ENCODE measurements at places on chromosomes 2 and 18.

DNA sequence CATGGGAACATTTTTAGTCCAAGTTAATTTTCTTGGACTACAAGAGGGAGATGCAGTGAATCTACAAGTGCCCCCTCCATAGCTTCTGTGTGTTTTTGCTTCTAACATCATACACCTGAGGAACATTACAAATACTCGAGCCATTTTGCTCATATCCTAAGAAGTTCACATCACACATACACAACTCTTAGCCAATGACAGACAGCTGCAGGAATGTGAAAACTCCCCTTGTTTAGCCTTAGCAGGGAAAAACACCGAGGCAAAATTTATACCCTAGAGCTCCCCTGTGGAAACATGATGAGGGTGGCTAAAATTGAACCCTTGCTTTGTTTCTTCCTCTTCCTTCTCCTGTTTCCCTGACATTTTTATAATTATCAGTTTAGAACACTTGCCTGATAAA, 928.3 kb upstream of the NRXN1 start:
- no peak for DNase-seq

DNA sequence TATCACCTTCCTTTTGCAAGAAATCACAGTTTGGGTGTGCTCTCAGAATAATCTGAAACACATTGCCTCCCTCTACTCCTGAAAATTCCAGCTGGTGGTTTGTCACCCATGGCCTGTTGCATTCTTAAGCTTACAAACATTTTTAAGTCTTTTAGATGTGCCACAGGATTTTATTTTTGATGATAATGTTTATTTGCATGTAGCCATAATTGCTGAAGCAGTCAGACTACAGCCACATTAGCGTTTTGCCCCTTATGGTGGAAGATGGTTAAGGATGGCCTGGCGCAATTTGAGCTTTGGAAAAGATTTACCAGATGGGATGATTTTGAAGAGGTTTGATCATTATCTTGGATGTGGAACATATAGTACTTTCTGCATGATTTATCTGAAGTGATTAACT, 439.5 kb downstream of the MEIS1 start:
- DNase-seq = no peak

DNA sequence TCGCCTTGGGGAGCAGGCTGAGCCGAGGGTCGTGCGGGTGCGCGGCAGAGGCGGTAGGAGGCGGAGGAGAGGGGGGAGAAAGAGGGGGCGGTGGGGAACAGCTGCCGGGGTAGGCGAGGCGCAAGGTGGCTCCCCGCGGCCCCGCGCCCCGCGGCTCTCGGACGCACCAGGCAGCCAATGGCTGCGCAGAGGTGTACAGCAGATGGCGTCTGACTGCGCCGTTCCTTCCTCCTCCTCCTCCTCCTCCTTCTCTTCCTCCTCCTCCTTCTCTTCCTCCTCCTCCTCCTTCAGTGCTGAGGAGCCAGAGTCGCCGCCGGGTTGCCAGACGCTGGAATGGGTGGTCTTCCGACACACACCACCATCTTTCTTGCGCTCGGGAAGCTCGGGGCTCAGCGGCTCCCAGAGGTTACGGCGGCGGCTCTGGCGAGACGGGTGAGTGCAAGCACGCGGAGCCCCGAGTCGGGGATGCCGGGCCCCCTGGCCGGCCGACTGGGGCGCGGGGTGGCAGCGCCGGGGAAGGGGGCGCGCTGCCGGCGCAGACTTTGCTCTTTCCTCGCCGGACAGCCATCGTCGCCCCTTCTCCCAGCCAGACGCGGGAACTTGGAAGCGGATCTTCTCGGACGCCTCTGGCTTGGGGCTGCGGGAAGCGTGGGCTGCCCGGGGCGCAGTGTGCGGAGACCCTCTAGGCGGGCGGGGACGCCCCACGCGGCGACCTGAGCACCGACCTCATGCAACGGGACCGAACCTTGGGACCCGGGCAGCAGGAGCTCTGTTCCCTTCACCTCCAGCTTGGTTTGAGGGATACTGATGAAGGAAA, at the start of gene THSD7B:
TSS of gene THSD7B (plus strand) at position 290 of the 817 bp plus-strand sequence. CDS start 116,634 bp downstream, outside the sequence.
- DNase-seq = peak; percentile 5

DNA sequence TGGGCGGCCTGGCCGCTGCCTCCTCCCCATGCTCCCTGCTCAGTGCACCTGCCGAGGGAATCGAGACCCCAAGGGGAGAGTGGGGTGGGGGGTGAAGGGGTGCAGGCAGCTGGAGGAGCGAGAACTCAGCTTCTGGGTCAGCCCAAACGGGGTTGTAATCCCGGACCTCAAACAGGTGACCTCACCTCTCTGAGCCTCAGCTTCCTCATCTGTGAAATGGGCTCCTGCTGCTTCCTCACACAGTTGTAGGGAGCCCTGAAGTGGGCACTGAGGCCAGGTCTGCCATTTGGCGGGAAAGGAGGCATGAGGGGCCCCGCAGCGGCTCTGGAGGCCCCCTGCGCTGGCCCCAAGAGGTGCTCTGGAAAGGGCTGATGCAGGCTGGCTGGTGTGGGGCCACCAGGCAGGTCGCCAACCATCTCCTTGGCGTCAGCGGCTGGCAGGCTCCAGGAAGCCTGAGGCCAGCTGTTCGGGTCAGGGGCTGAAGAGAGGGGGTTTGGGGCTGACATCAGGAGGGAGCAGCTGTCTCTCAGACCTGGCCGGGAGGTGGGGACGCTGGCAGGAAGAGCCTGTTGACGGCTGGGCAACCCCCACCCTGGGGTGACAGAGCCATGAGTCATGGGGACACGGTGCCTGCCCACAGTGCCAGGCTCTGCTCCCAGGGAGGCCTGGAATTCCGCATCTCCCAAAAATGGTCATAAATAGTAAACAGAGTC, 4.9 kb downstream of the KLHL30 start:
- peak; percentile 76 for DNase-seq

DNA sequence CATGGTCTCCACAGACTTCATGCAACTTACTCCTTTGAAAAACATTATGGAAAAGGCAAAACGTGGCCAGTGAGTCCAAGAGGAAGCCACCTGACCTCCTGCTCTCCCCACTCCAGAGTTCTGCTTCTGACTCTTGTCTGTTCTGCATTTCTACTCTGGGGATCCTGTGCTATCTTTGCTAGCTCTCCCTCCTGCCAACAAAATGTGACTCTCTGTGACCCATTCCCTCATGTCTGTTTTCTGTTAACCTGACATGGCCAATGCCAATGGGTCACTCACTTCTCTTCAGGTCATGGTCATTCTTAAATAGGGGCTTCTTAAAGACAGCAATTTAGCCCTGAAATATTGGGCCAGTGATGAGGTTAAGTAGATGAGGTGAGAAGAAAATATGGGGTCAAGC, 210.3 kb downstream of the CDH20 start:
- DNase-seq = no peak

GRCh38 chr2:68225119-68225632, 27.2 kb downstream of the PPP3R1 start:
- DNase-seq = no peak

DNA sequence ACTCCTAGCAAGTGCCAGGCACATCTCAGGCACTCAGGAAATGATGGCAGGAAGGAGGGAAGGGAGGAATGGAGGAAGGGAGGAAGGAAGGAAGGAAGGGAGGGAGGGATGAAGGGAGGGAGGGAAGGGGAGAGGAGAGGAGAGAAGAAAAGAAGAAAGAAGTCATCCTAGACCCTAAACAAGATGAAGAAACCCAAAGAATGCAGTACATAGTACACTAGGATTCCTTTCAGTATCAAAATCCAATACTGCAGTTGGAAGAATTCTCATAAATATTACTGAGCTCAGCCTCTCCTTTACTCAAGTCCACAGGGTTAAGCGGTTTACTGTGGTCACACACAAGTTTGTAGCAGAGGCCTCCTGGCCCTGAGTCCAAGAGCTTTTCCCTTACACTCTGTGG, 155.7 kb upstream of the ETAA1 start:
- DNase-seq = no peak

DNA sequence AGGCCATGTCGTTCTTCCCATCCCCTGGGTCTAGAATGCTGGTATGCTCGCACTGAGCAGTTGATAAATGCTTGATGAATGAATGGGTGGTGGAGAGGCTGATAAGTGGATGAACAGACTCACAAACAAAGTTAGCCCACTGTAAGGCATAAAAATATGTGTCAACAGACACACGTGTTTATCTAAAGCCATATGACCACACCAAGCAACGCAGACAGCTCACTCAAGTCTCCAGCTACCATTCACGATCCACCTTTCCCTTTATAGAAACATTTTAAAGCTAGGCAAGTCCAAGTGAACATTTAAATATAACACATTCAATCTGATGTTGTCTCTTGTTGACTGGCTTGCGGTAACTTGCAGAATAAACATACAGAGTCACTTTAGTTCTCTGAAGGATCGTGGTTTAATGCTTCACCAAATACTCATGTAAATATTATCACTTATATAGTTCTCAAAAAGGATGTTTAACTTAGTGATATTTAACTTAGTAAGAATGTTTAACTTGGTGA, 105.5 kb downstream of the NOL10 start:
- no peak for DNase-seq

DNA sequence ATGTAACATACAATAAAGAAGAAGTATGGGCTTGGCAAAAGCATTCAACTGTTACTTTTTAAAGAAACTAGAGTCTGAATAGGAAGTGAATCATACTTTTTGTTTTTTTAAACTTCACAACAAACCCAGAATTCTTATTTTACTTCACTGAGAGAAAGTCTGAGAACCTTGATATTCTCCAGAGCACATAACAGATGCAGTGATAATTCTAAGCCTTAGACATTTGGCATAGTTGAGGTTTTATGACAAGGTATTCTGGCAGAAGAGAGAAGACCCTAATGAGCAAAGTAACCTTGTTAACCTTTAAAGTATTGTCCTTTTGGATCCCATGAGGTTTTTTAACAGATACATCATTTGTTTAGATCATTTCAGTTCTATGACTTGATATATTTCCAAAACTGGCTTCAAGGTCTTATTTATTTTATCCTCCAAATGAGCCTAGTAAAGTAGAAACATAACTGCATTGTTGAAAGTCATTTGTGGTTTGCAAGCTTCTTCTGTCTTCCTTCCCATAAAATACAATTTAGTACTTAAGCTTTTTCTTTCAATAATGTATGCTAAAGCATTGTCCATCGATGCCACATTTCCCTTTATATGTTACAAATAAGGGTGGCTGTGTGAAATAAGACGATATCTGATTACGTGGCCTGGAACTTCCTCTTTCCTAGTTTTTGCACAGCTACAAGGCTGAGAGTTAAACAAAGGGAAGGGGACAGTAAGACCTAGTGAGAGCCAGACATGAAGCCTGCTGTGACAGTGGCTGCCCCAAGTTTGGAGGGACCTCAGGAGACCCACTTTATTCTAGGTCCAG, 86.1 kb upstream of the ITPRID2 start:
- DNase-seq = no peak

DNA sequence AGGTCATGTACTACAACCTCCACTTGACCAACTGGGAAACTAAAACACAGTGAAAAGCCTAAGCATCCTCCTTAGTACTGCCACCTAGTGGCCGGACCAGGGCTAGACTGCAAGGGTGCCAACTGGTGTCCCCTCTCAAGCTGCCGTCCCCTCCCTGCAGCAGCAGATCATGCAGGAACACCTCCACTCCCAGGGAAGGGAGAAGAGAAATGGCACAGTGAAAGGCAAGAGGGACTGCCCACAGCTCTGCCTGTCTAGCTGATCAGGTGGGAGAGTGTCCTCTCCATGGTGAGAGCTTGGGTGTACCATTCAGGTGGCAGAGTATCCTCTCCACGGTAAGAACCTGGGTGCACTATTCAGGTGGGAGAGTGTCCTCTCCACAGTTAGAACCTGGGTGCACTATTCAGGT, 78.1 kb downstream of the AAK1 start:
- DNase-seq = no peak

DNA sequence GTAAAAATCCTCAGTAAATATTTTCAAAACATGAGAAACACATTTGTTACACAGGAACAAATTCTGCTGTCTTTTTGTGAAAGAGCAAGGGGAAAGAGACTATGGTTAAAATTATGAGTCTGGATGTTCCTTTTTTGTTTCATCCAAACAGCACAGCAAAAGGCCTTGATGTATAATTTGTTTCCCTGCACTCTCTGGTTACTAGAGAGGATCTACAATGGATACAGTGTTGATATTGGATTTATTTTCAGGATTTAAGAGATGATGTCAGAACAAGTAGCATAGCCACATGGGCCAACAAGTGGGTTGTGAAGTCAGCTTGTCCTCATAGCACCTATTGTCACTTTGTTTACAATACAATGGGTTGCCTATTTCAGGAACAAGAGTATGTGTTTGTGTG, 11.3 kb upstream of the ERBB4 start:
- no peak for DNase-seq

DNA sequence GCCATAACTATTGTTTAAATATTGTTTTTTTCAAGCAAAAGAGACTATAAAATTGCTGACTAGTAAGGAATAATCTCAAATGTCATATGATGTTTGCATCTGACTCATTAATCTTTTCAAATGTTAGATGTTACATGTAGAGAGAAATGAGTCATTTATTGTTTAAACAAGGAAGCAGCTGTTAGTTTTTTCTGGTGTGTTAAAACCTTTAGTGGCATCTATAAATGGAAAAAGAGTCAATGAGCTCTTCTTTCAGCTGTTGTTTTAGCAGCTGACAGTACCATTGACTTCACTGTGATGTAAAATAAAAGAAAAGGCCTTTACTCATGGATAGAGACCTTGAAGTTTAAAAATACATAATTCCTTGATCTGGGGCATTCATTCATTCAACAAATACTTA, 1.8 kb upstream of the KLHL41 start:
- peak; percentile 60 for DNase-seq

- no peak for DNase-seq
These were observed 21.9 kb downstream of the PIGN start for GRCh38 chr18:62164855-62165487.

- DNase-seq = no peak
These were observed 1412.0 kb upstream of the ZEB2 start for GRCh38 chr2:145931781-145932395.

GRCh38 chr2:112733871-112734270, 13.1 kb downstream of the NT5DC4 start:
- DNase-seq = no peak

DNA sequence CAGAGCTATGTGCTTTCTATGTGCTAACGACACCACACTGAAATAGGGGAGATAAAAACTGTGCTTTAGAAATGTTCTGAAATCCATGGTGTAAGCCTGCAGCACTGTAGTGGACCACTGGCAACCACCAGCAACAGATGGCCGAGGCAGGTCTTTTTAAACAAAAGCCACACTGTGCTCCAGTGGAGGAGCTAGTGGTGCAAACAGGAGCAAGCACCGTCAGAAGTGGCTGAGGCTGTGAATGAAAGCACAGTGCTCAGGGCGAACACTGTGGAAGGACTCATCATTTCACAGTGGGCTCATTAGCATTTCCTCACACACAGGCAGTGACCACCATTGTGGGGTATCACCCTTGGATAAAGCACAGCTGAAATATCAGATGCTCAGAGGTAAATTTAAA, 22.9 kb upstream of the MTX2 start:
- DNase-seq = no peak

GRCh38 chr2:165720511-165720910, 73.5 kb downstream of the GALNT3 start:
- DNase-seq = peak; percentile 37

DNA sequence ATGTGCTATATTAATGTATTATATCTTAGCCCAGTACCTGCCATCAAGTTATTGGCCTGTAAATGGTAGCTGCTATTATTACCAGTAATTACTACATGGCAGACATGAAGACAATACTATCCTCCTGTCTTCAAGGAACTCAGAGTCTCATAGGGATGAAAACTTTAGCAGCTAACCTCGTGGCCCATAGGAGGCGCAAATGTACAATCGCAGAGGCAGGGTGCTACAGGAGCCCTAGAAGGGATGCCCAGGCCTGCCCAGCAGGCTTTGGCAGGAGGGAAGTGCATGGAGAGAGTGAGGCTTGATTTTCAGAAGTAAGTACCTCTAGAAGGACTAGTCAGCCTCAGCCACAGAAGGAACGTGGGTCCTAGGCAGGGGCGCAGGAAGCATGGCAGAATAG, 44.7 kb upstream of the KIDINS220 start:
- peak; percentile 14 for DNase-seq

Measured in hepatic stellate cell (primary cell).